ENCODE measurements at places on chromosomes 7 and 10.

GRCh38 chr7:29457141-29457561 lies 106.5 kb upstream of the PRR15 start:
- DNase-seq, result no peak

GRCh38 chr10:44848211-44848610 lies 62.9 kb upstream of the TMEM72 start:
- no peak for DNase-seq

GRCh38 chr7:7681191-7681935 lies 37.0 kb downstream of the RPA3 start:
- DNase-seq, result peak; percentile 17

- no peak for DNase-seq
Observed at GRCh38 chr10:98098247-98098646, 36.2 kb upstream of the R3HCC1L start.

GRCh38 chr10:27504808-27505460 lies 830 bp downstream of the RAB18 start:
- no peak for DNase-seq

GRCh38 chr7:44280636-44280992 lies 44.8 kb downstream of the CAMK2B start:
- DNase-seq, result no peak
